Stimulated activated CD8-positive, alpha-beta memory T cell treated with anti-CD3 and anti-CD28 coated beads, Interleukin-4, amount 100 ng/mL, for 4 hours (primary cell): ENCODE measurements at places on chromosomes 12 and 14.

GRCh38 chr12:77572371-77572770 lies 258.3 kb upstream of the NAV3 start:
- DNase-seq, result no peak

- DNase-seq, result no peak
Observed at GRCh38 chr14:44736326-44736725, 225.4 kb downstream of the KLHL28 start.

DNA sequence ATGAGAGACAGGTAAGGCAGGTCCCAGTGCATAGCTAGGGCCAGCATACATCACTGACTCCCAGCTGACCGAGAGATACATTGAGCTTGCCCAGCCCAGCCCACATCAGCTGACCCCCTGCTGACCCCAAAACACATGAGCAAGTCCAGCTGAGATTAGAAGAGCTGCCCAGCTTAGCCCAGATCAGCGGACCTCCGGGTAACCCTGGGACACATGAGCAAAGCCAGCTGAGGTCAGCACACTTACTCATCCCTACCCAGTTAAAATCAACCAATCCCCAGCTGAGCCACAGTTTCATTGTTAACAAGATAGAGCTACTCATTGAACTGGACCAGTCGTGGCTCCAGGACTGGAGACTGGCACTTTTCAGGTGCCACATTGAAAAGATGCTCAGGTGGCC lies 21.8 kb upstream of the FBXO34 start:
- DNase-seq, result no peak

DNA sequence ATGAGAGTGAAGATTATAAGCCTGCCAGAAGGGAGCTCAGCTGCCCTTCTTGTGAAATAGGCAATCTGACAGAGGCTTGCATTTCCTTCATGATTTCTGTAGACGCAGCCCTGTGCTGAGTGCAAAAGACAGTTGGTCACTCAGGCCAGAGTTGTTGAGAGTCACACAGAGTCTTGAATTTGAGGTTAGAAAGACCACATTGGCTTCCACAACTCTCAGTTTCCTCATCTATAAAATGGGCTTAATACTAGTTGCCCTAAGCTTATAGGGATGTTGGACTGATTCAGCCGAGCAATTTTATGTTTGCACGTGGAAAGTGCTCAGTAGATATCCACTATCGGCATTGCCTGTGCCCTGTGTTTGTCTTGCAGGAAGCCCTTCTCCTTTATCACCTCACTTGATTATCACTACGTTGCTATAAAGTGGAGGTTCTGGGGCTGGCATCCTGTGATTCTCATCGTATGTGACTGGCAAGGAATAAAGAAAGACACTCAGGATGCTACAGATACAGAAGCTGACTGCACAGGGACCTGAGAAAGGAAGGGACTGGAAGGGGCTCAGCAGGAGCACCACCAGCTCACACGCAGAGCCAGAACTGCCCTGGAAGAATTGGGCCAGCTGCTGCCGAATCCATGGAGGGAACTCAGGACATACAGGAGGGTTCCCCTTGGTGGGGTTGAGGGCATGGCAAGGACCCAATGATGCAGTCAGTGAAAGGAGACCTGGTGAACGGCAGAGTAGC lies 19.8 kb upstream of the SERPINA4 start:
- no peak for DNase-seq

GRCh38 chr14:105145381-105146180 lies 23.0 kb downstream of the JAG2 start:
- no peak for DNase-seq

GRCh38 chr12:89383235-89384049 lies 31.1 kb upstream of the DUSP6 start:
- no peak for DNase-seq

DNA sequence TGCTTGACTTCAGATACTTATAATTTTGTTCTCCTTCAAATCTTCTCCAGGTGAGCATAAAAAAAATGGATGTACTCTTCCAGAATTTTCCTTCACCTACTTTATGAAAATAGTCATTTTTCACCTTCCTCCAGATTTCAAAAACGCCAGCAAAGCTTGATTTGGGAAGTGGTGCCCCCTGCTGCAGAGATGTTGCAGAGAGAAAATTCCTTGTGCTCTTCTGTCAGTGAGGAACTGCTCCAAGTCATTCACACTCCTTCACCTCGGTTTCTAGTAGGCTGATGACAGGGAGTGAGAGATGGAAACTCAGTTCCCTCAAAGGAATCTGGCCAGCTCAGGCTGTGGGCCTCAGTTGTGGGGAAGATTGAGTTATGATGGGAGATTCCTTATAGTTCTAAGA lies 24.2 kb upstream of the RNASE3 start:
- DNase-seq, result no peak

- no peak for DNase-seq
Observed at GRCh38 chr14:34075042-34075744, 124.3 kb upstream of the EGLN3 start.

DNA sequence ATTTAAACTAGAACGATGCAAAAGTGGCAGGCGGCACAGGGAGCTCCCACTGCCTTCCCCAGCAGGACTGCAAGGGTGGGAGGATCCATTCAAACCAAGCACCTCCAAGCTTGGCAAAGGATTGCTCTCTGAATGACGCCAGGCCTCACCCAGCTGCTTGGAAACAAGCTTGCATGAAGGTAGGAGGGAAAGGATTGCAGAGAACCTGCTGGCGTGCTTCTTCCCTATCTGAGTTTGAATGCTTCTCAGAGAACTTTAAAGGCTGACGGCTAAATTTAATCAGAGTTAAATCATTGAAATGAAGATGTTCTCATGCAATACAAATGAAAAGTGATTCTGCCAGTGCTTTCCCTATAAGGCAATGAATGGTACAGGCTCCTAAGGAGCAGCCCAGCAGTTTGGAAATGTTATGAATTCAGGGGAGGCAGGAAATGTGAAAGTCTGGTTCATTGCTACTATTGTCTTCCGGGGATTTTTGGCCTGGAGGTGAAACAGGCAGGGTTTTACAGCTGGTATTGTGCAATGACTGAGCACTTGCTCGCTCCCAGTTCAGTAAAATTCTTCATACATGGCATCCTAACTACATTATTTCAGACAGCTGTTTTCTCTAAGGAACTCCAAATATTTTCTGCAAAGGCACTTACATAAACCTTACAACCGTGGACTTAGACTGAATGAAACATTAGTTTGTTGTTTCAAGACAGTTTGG lies 31.9 kb upstream of the DUSP6 start:
- DNase-seq, result no peak
